Activated CD4-positive, alpha-beta T cell treated with anti-CD3 and anti-CD28 coated beads, Interleukin-2, amount 50 U/mL, for 1 hour (primary cell): ENCODE measurements at places on chromosomes 11 and 22.
A peak's percentile ranks its signal among the peaks of the same experiment; 100 is the strongest.

DNA sequence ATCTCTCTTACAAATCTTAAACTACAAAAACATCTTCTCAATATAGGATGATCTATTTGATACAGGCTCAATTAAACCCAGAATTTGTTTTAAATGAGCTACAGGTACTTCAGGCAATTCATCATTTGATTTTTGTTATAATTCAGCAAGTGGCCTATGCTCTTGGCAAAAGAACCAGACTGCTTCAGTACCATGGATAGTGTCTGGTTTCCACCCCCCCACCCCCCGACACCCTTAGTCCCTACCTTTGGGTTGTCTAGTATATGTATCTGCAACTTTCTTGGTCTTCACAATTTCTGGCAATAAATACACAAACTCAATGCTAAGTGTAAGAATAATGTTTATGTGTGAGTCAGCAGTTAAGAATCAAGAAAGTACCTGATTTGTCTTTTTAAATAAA lies 97.3 kb upstream of the API5 start:
- DNase-seq: no peak

- DNase-seq: no peak
Measured at GRCh38 chr11:74932797-74933196, 16.1 kb downstream of the XRRA1 start.

DNA sequence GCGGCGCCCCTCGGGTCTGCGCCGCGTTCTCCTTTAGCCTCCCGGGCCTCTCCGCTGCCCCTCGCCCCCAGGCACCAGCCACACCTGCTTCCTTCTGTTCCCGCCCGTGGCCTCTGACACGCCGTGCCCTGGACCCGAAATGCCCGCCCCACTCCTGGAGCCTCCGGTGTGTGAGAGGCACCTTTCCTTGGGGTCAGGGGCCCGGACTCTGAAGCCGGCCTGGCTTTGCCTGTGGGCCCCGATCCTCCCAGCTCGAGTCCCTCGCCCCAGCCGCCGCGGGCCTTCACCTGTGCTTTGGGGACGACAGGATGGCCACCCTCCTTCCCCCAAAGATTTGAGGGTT lies 661 bp upstream of the CDPF1 start:
- no peak for DNase-seq

DNA sequence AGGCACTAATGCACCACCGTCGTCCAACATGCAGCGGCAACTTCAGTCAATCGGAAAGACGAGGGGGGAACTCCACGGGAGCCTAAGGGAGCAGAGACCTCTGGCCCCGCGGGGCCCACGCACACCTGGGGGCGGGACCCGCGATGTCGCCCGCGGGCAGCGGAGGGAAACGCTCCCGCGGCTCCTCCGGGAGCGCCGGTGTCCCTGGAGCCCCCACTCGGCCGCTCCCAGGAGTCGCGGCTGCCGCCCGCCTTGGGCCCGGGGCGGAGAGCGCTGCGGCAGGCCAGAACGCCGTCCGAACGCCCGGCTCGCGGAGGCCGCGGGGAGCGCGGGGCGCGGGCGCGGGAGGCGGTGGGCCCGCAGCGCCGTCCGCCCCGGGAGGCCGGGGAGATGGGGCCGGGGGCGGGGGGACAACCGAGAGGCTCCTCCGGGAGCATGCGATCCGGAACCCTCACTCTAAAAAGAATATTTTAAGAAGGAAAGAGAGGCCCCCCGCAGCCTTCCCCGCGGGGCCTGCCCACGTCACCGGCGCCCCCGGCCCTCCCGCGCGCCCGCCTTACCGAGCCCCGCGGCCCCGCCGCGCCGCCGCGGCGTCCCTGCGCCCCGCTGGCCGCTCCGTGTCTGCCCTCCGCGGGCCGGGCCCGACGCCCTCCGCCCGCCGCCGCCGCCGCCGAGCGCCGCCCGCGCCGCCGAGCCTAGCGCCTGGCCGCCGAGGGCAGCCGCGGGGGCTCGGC lies 86.6 kb upstream of the ARHGAP32 start:
- DNase-seq: peak; percentile 1

- DNase-seq: no peak
Measured at GRCh38 chr11:132846075-132846474, 686.2 kb downstream of the OPCML start.

DNA sequence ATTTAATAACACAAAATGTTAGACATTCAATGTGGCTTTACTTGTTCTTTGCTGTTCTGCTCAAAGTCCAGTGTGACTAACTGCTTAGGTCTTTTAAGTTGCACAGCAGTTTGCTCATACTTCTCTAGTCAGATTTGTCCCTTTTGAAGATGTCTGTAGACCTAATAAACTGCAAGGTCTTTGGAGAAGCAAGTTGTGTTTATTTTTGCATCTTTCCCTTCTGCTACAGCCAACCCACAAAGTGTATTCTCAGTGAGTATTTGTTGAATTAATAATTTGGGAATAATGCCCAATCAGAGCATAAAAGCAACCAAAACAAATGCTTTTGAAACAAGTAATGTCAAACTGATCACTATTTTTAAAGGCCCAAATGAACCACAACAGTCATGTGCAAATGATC lies 312.5 kb downstream of the CADM1 start:
- DNase-seq: no peak

DNA sequence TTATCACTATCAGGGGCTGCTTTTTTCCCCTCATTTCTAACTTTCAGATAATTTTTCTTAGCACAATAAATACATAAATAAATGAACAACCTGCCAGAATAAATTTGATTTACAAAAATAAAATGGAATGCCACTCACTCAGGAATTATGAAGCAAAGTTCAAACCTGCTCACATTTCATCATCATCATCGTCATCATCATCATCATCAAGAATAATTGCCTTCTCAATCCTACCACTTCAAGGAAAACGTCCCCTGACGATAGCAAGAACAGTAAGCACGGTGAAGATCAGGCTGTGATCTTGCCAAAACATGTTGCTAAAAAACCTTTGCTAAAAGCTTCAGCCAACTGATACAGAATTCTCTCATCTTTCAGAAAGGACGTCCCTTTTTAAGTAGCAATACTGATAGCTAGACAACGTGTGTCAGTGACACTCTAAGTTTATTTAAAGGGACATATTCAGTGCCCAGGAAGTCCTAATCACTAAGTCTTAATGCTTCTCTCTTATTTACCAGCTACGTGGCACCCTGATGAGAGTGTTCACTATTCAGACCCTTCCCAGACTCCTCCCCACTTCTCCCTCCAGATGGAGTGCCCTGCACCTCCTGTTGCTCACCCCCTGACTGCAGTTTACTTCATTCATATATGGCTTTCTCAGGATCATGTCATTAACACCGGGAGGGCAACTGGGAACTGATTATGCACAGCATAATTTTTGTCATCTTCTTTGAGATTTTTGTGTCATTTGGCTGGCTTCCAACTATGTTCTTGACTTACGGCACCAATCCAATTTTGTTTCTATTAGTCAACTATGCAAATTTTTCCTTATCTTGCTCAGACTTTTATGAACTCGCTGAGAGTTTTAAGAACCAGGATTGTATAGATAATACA lies 200.1 kb upstream of the GUCY1A2 start:
- DNase-seq: no peak

DNA sequence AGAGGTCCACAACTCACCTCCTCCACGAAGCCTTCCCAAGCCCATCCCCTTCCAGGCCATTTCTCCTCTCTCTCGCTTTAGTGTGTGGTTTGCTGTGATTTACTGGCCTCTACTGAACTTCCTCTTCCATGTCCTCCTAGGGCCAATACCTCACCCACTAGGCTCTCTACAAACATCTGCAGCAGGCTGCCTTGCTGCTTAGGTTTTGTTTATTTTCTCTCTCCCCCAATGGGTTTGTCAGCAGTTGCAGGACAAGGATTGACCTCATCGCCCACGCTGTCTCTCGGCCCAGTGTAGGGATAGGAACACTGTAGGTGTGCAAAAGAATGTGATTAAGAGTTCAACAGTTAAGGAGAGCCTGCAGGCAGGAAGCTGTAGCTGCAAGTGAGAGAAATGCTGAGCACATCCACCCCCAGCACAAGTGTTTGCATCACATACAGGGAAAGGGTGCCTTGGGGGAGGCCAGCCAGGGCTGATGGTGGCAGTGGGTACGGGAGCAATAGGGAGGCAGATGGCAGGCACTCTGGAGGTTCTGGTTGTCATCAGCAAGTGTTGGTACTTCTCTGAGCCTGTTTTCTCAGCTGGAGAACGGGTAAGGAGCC lies 1.4 kb downstream of the PC start:
- no peak for DNase-seq

DNA sequence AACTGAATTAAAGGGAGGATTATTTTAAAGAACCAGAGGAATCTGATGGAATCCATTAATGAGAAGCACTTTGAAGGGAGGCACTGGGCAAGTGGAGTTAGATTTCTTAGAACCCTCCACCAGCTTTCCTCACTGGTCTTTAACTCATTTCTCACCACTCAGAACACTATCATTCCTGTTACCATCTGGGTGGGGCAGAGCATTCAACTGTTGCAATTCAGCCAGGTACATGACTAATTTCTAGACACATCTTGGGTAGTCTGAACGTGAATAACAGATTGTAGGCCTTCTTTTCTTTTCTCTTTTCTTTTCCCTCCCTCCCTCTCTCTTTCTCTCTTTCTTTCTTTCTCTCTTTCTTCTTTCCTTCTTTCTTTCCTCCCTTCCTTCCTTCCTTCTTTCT lies 15.5 kb upstream of the MMP1 start:
- no peak for DNase-seq

- no peak for DNase-seq
Measured at GRCh38 chr22:45867118-45867905, 109.7 kb downstream of the WNT7B start.

DNA sequence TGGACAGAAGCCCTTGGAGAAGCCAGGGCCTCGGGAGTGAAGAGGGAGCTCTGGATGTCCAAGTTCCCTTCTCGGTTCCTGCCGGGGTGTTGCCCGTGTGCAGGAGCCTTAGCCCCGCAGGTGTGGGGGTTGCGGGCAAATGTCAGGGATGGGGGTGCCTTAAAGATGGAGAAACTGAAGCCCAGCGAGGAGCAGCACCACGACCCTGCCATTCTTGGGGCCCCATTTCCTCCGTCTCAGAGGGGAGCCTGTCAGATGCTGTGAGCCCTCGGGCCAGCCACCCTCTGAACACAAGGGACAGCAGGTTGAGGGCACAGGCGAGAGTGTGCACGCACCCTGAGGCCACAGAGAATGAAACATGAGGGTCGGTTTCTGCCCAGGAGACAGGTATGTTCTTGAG lies 6.3 kb downstream of the OSBPL5 start:
- DNase-seq: no peak

DNA sequence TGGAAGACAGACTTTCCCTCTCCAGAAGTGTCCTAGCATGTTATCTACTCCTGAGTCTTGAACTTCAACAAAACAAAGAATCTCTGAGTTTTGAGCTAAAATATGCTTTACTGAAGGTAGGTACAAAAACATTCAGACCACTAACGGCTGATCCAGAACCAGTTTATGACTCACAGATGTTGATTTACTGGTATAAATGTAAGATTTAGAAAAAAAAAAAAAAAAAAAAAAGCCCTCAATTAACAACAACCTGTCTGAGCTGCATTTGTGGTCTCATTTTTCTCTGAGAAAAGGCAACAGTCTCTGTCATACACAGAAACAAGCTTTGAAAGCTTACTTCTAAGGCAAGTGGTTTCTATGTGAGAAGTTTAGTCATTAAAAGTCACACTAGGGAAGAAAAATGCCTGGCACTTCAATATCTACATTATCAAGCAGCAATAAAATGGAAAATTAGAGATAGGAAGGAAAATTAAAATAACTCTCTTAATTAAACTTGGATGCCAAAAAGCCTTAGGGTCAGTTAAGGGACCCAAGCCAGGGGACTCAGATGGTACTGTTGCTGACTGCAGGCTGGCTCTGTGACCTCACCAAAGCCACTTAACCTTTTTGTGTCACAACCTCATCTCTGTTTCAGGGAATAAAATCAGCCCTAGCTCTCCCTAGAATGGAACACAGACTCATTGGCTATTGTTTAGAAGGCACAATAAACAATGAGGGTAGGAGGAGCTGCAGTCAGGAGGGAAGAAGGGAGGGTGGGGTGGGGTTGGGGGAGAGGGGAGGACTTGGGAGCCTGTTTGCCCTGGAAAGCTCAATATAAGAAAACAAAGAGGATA lies 61.7 kb downstream of the ETS1 start:
- DNase-seq: no peak

GRCh38 chr11:2580571-2581001 lies 119.2 kb downstream of the KCNQ1OT1 start:
- no peak for DNase-seq

DNA sequence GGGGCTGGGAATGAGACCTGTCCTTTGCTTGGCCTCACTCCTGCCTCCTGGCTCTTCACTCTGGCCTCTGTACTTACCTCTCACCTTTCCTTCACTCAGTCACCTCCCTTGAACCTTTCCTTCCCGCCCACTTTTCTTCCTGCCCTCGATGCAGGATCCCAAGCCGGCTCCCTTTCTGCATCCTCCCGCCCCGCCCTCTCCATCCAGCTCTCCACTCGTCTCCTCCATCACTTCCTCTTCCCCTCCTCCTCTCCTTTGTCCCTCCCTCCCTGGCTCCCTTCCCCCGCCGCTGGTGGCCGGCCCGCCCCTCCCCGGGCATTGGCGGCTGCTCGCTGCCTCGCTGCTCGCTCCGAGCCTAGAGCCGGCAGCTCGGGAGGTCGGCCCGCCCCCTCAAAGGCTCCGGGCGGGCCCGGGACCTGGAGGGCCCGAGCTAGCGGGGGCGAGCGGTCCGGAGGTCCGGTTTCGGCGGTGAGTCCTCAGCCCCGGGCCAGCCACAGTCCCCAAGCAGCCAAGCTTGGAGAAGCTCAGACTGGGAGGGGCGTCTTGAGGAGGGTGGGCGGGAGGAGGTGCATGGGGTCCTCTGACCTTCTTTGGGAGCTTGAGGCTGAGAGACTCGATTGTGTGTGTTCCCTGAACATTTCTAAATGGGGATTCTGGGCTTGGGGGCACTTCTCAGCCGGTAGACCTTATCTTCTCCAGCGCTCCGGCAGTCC lies 13.8 kb downstream of the PHLDB1 start:
- no peak for DNase-seq

DNA sequence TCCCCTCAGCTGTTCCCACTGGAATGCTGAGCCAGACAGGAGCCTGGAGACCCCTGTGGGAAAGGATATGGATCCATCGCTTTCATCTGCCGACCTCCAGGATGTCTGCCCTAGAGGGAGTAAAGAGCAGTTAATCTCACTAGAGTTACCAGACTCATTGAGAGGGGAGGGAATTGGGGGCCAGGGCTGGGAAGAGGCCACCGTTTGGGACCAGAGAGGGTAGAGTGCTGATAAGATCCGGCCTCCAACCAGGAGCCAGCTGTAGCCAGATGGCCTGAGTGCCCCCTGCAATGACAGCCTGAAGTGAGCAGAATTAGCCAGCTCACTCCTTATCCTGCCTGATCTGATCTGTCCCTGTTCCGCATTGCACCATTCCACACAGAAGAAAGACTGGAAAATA lies 3.7 kb upstream of the APLNR start:
- no peak for DNase-seq

GRCh38 chr22:21980547-21980946 lies 2.0 kb downstream of the TOP3B start:
- no peak for DNase-seq

DNA sequence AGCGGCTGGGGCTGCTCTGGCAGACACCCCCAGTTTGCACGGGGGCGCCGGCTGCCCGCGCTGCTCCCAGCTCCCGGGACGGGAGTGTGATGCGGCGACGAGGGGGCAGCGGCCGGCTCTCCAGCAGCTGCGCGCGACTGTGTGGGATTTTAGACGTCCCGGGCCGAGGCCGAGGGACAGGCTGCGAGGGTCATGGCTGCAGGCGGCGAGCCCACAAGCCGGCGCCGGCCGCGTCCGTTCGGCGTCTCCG lies 159 bp downstream of the FZD4 start:
- no peak for DNase-seq

- no peak for DNase-seq
Measured at GRCh38 chr11:75387736-75388294, 11.5 kb upstream of the RPS3 start.
